ENCODE measurements at places on chromosomes 4 and X.

GRCh38 chr4:159498446-159499115 is 395.7 kb downstream of the RAPGEF2 start:
- peak; percentile 2 for DNase-seq

GRCh38 chr4:171646984-171647383 is 166.2 kb upstream of the GALNTL6 start:
- DNase-seq: no peak

GRCh38 chr4:52954560-52955170 is 92.5 kb downstream of the RASL11B start:
- no peak for DNase-seq

DNA sequence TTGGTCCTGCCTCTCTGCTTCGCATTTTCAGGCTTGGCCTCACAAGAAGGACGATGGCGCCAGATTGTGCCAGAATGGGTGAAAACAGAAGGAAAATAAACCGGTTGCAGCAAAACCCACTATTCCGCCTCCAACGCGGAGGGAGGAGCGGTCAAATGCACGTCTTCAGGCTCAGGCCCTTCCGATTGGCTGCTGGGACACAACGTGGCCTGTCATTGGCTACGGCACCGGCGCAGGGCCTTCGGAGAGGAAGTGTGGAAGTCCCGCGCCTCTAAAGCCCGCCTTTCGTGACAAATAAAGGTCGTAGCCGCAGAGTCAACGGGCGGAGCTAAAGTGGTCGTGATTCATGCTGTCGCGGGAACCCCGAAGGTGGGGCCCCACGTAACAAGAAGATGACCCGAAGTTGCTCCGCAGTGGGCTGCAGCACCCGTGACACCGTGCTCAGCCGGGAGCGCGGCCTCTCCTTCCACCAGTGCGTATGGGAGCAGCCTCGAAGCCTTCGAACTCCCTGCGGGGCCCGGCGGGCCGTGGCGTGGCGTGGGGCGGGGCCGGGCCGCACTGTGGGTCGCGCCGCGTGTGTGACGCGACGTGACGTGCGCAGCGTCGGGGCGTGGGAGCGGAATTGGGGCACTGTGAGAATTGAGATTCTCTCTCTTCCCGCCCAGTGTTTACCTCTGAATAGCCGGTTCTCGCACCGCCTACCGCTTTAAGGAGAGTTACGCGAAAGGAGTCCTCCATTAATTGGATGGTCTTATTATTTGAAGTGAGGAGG is at the start of gene THAP9:
THAP9 (plus strand) TSS at position 325 of the 772 bp plus-strand sequence; CDS start at position 393, 68 bp downstream.
- DNase-seq: peak; percentile 97

GRCh38 chrX:129262912-129263311 is 260.4 kb downstream of the SMARCA1 start:
- DNase-seq: no peak

GRCh38 chr4:76060506-76060905 is 14.0 kb upstream of the ART3 start:
- no peak for DNase-seq

- DNase-seq: no peak
Observed at GRCh38 chr4:38715050-38715449, 51.1 kb downstream of the KLF3 start.

- DNase-seq: no peak
Observed at GRCh38 chr4:156252358-156252921, 298.8 kb upstream of the CTSO start.

DNA sequence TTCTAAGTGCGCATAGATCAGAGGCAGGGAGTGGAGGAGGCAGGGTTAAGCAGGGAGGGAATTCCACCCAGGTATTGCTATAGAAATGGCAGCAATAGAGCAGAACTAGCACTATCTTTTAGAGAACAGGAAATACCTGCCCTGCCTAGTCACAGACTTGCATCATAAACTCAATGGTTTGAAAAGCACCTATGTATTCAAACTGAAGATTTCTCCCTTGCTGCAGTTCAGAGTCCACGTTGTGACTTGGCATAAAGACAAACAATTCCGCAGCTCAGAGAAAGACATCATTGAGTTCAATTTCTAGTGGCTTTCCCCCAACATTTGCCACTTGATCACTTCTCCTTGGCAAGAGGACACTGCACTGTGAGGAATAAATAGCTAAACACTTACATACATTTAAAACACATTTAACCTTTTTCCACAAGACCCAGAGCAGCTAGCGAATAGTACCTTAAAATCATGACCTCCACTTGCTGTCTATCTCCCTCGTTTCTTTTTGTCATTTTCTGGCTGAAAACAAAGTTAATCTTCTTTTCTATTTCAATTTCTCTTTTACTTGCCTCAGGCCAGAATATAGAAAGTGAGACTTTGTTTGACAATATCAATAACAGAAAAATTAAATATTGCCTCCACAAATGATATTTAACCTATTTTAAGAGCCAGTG is 42.4 kb downstream of the SLC7A11 start:
- peak; percentile 48 for DNase-seq

- DNase-seq: no peak
Observed at GRCh38 chr4:68797618-68798017, 18.2 kb upstream of the UGT2B10 start.

- DNase-seq: no peak
Observed at GRCh38 chr4:95472534-95472933, 76.2 kb downstream of the UNC5C start.

DNA sequence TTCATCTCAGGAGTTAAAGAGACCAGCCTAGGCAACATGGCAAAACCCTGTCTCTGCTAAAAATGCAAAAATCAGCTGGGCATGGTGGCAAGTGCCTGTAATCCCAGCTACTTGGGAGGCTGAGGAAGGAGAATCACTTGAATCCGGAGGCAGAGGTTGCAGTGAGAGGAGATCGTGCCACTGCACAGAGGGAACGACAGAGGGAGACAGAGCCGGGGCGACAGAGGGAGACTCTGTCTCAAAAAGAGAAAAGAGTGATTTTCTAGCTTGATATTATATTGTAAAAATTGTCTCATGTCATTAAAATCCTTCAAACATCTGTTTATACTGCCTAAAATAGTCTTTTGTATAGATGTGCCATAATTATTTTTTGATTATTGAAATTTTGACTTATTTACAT is 225.4 kb upstream of the AGA start:
- DNase-seq: no peak

DNA sequence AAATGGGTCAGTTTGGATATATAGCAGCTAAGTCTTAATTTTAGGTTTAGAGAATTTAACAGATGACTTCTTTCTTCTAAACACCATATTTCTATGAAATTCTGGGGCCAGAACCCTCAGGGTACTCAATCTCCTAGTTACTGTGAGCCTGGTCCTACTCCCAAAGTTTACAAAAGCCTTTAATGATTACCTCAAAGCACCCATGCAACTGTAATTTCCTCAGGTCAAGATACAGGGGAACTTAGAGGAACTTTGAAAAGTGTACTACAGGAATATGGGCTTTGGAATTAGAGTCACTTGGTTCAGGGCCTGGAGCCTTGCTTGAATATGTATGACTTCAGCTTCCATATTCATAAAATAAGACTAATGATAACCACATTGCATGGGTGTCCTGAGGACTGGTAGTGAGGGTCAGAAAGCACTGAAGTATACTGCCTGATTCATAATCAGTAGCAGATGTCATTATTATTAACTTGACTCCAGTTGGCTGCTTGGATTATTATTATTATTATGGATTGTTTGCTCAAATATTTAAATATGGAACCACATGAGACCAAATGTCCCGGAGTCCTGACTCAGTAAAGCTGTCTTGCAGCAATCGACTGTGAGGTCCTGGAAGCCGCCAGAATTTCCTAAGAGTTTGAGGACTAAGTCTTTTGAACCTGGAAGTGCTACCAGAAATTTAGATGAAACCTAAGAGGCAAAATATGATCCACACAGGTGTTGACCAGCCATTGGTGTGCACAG is 2.0 kb upstream of the ADH7 start:
- no peak for DNase-seq

- DNase-seq: no peak
Observed at GRCh38 chrX:151523351-151523750, 40.1 kb upstream of the PASD1 start.

Data from NCI-H345 (cell line).